ENCODE measurements at places on chromosomes 3 and 15.

DNA sequence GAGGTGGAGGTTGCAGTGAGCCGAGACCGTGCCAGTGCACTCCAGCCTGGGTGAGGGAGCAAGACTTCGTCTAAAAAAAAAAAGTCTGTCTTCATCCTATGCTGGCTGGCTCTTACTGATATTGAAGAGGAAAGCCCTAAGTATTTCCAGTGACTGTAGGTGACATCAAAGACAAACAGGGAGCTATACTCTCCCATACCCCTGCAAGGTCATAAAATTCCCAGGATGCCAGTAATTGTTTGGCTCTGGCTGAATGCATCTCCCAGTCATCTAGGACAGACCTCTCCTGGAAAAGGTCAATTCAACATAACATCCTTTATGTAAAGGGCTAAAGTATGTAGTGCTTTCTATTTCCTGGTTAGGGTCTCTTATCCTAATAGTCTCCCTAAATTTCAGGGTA, 8.0 kb downstream of the ZBBX start:
- no peak overlapping the region for H3K27ac ChIP-seq
- H3K36me3 ChIP-seq, result no peaks in the 10 kb centered on the region
- no peaks in the 10 kb centered on the region for H3K27me3 ChIP-seq
- no peaks in the 10 kb centered on the region for H3K4me1 ChIP-seq
- H3K4me3 ChIP-seq, result no peak overlapping the region

DNA sequence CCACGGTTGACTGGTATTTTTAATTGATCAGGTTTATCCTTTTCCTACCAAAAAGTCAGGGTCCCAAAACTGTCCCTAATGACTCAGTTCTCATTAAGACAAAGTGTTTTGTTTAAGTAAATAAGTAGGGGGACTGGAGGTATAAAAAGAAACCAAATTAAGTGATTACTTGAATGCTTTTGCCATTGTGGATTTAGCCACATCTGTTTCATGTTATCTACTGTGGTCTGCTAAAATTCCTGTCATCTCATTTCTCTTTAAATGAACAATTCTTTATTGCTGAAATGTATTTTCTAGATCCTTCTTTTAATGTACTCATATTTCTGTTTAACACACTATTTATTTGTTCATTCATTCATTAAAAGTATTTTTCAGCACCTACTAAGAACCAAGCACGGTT, 625.9 kb upstream of the ADAMTS9 start:
- H3K27ac ChIP-seq, result no peak overlapping the region
- no peaks in the 10 kb centered on the region for H3K27me3 ChIP-seq
- no peak overlapping the region for H3K4me3 ChIP-seq
- no peaks in the 10 kb centered on the region for H3K36me3 ChIP-seq
- no peak for DNase-seq

GRCh38 chr3:87351937-87352336, 75.6 kb upstream of the POU1F1 start:
- no peak for DNase-seq
- peaks cover 6% of the 10 kb centered on the region for H3K27me3 ChIP-seq
- no peaks in the 10 kb centered on the region for H3K4me1 ChIP-seq
- no peaks in the 10 kb centered on the region for H3K36me3 ChIP-seq
- no peak overlapping the region for H3K27ac ChIP-seq

DNA sequence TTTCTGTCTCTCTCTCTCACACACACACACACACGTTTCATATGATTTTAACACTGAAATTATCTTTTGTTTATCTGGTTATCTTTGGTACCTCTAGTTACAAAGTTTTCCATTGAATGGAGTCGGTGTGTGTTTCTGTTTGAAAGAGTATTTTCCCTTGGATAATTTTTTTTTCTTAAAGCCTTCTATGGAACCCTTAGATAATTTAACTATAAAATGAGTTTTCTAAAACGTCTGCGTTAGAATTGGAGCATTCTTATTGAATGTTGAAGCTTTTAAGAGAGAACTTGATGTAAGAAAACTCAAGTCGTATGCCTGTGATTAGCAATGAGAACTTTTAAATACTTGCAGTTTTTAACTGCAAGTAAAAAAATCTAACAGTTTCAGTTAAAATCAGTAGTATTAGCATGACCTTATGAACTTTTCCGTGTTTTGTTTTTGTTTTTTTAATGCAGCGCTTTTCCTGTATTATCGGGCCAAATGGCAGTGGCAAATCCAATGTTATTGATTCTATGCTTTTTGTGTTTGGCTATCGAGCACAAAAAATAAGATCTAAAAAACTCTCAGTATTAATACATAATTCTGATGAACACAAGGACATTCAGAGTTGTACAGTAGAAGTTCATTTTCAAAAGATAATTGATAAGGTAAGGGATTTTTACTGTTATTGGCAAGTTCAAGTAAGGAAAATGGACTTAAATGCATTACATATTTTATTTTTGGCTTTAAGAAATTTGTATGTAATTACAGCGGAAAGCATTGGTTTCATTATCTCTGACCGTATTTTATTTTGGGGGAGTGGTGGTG, 3.0 kb downstream of the SMC4 start:
- no peak overlapping the region for H3K27ac ChIP-seq
- H3K4me1 ChIP-seq, result peaks cover 43% of the 10 kb centered on the region
- H3K4me3 ChIP-seq, result peak overlapping the region; percentile 68
- no peak for DNase-seq
- H3K27me3 ChIP-seq, result peaks cover 7% of the 10 kb centered on the region

DNA sequence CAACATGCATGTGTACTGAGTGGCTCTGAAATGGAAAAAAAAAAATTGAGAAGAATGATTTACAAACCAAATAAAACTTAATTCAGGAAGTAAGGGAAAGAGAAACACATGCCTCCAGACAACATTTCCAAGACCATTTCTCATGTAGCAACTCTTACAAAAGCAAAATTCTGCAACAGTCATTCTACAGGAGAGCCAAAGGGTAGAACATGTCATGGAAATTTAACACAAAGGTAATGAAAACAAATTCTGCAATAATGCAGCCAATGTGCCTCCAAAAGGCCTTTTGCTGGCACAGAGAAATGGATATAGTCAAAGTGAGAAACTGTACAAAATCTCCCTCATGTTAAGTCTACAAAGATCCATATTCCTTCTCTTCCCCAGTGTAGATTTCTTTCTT, 4.0 kb downstream of the PEX11A start:
- DNase-seq, result no peak
- H3K4me1 ChIP-seq, result peaks cover 16% of the 10 kb centered on the region
- peaks cover 4% of the 10 kb centered on the region for H3K36me3 ChIP-seq
- no peak overlapping the region for H3K27ac ChIP-seq
- H3K4me3 ChIP-seq, result no peak overlapping the region
- no peaks in the 10 kb centered on the region for H3K27me3 ChIP-seq

- H3K27me3 ChIP-seq, result no peaks in the 10 kb centered on the region
- no peaks in the 10 kb centered on the region for H3K36me3 ChIP-seq
- no peak overlapping the region for H3K27ac ChIP-seq
- H3K4me3 ChIP-seq, result no peak overlapping the region
- H3K4me1 ChIP-seq, result no peaks in the 10 kb centered on the region
Measured at GRCh38 chr3:98434412-98434811, 28.6 kb upstream of the OR5K1 start.

- no peaks in the 10 kb centered on the region for H3K27me3 ChIP-seq
- H3K4me3 ChIP-seq, result peak within 1 kb of the TSS; percentile 95
- peak within 1 kb of the TSS; percentile 95 for H3K27ac ChIP-seq
- H3K4me1 ChIP-seq, result peaks cover 37% of the 10 kb centered on the region
- peak; percentile 66 for DNase-seq
Measured at GRCh38 chr15:45522328-45523165, at the start of gene SLC30A4. TSS of gene SLC30A4 (minus strand) at chr15:45522755. CDS start at chr15:45522354, 401 bp downstream.

DNA sequence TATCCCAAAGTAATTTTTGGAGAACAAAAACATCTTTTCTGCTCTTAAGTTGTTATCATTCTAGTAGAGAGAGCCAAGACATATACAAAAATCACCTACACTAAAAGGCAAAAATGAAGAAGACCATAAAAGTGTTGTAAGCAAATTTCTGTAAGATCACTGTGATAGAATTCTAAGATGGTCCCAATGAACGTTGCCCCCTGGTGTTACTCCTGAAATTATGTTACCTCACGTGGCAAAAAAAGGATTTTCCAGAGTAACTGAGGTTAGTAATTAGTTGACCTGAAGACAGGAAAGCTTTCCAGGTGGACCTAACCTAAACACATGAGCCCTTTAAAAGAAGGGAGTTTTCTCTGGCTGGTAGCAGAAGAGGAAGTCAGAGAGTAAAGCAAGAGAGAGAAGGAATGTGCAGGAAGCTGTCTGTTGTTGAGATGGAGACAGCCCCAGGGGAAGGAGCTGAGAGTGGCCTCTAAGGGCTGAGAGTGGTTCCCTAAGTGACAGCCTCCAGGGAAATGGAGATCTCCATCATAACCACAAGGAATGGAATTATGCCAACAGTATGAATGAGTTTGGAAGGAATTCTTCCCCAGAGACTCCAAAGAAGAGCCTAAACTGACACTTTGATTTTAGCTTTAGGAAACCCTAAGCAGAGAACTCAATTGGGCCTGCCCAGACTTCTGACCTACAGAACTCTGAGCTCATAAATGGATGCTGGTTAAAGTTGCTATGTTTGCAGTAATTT, 205.9 kb downstream of the CD47 start:
- peaks cover 3% of the 10 kb centered on the region for H3K4me1 ChIP-seq
- no peaks in the 10 kb centered on the region for H3K36me3 ChIP-seq
- no peak for DNase-seq
- no peaks in the 10 kb centered on the region for H3K27me3 ChIP-seq
- no peak overlapping the region for H3K27ac ChIP-seq

- H3K27ac ChIP-seq, result no peak overlapping the region
- DNase-seq, result no peak
- H3K4me3 ChIP-seq, result no peak overlapping the region
- no peaks in the 10 kb centered on the region for H3K27me3 ChIP-seq
- H3K4me1 ChIP-seq, result no peaks in the 10 kb centered on the region
- no peaks in the 10 kb centered on the region for H3K36me3 ChIP-seq
Measured at GRCh38 chr3:65894679-65895453, 143.9 kb downstream of the MAGI1 start.

DNA sequence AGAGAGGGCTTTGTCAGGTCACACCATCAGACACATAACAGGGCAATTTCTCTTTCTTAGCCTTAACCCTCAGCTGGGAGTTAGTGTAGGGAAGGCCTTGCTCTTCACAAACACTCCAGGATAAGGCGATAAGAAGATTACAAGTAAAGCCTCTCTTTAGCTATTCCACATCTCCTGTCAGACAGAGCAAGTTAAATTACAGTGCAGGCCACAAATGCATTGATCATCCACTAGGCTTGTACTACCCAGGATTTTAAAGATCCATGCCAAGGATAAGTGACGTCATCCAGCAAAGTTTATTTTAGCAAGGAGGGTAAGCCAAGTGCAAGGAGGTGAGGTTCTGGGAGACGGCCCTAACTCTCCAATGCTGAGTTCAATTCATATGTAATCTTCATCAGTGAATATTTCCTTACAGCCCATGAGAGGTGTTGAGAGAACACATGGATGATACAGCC, 890.6 kb upstream of the NR2F2 start:
- DNase-seq, result no peak
- H3K4me3 ChIP-seq, result no peak overlapping the region
- H3K27ac ChIP-seq, result no peak overlapping the region
- no peaks in the 10 kb centered on the region for H3K36me3 ChIP-seq
- H3K27me3 ChIP-seq, result no peaks in the 10 kb centered on the region

DNA sequence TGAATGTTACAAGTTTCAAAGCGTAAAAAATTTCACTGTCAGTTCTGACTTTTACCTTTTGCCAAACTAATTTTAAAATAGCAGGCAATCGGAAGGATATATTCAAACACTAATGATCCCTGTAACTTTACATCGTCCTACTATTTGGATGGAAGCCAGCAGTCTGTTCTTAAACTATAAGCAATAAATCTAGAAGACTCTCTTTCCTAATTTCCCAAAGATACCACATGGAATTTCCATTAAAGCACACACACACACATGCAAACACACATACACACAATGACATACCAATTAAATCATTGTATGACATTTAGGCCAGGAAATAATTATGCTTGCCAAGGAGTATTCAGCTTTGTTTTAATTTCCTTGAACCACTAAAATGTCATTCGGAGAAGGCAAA, 32.0 kb downstream of the IL17RD start:
- DNase-seq, result no peak
- H3K4me1 ChIP-seq, result no peaks in the 10 kb centered on the region
- H3K36me3 ChIP-seq, result no peaks in the 10 kb centered on the region
- H3K27me3 ChIP-seq, result peaks cover 24% of the 10 kb centered on the region

DNA sequence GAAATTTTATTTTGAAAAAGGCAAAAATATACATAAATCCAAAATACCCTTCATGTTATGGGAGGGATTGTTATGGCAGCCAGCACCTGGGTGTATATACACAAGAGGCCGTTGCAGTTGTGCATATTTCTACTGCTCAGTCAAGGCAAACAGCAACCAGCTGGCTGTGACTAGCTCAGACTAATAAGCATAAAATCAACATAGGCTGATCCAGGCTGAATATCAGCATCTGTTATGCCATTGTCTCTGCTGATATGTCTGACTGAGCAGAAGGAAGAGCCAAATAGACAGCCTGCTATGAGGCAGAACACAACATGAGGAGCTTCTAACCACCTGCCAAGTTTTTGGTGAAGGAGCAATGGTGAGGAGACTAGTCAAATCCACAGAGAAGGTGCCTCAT, 457.5 kb upstream of the ALCAM start:
- no peaks in the 10 kb centered on the region for H3K4me1 ChIP-seq
- H3K27me3 ChIP-seq, result no peaks in the 10 kb centered on the region
- no peaks in the 10 kb centered on the region for H3K36me3 ChIP-seq

DNA sequence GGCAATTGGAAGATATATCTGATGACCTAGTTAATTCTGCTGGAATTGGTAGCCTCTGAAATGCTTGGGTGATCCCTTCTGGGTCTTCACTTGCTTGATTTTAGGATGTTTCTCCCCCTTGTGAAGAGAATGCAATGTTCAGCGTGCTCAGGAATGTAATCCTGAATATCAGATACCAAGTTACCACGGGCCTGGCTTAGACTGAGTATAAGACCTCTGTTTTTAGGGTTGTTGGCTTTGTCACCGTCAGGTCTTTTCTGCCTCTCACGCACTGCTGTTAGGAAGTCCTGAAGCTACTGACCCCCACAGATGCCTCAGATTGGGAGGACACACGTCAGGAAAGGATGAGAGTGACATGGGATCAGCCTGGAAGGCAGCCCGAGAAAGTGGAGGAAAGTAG, 198.5 kb downstream of the CDIN1 start:
- H3K27me3 ChIP-seq, result no peaks in the 10 kb centered on the region
- peaks cover 12% of the 10 kb centered on the region for H3K36me3 ChIP-seq
- H3K27ac ChIP-seq, result no peak overlapping the region
- DNase-seq, result no peak
- H3K4me1 ChIP-seq, result no peaks in the 10 kb centered on the region
- no peak overlapping the region for H3K4me3 ChIP-seq

GRCh38 chr15:70583006-70583405, 180.4 kb downstream of the UACA start:
- no peak overlapping the region for H3K27ac ChIP-seq
- no peak overlapping the region for H3K4me3 ChIP-seq
- H3K27me3 ChIP-seq, result peaks cover 39% of the 10 kb centered on the region
- peaks cover 9% of the 10 kb centered on the region for H3K4me1 ChIP-seq
- no peak for DNase-seq

DNA sequence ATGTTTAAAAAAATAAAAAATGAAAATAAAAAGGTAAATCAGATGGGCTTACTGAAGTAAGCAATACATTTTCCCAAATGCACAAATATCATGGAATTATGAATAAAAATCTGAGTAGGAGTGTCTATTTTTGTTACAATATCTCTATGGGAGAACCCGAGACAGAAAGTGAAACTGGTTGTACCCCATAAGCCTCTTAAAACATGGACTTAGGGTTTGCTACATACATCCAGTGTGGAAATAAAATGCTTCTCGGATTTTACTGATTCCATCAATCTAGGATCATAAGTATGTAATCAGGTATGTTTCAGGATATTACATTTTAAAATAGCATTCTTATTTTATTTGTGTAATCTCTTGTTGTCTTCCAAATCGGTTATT, 177.8 kb upstream of the CDIN1 start:
- no peaks in the 10 kb centered on the region for H3K4me1 ChIP-seq
- no peak overlapping the region for H3K27ac ChIP-seq
- no peak for DNase-seq
- no peaks in the 10 kb centered on the region for H3K27me3 ChIP-seq

Data from stimulated activated naive B cell treated with anti-CD40 and anti-IgM and Interleukin-4, amounts not matched to agents 10 μg/mL and 1 μg/mL and 100 μg/mL, for 72 hours (primary cell).